ENCODE measurements at places on chromosomes 1 and 21.
A peak's percentile ranks its signal among the peaks of the same experiment; 100 is the strongest.

DNA sequence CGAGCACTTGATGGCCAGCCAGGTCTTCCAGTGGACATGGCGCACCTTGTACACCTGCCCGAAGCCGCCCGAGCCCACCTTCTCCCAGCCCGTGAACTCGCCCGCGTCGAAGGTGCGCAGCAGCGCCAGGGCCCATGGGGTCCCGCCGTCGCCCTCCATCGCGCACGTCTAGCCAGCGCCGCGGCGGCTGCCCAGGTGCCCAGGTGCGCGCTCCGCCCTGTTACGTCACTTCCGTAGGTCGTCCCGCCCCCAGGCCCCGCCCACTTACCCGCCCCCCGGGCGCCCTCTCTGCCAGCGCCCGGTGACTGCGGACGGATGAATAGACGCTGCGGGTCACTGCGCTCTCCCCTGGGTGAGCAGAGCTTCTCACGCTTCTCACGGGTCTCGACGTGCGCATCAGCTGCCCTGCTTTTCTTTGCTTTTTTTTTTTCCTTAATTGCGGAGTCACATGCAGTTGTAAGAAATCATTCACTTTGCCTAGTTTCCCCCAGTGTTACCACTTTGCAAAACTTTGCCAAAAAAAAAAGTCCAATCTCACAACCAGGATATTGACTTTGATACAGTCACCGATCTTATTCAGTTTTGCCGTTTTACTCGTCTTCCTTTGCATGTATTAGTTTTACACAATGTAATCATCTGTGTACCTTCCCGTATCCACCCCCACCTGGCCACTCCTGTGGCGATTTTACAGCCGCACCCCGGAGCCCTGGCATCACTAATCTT is at the start of gene RIPK4:
RIPK4 (minus strand) TSS at position 170 of the 723 bp plus-strand sequence; CDS start at position 159, 11 bp downstream.
- peak; percentile 94 for DNase-seq

GRCh38 chr1:204446413-204447111 is 34.9 kb upstream of the PPP1R15B start:
- DNase-seq = peak; percentile 81

DNA sequence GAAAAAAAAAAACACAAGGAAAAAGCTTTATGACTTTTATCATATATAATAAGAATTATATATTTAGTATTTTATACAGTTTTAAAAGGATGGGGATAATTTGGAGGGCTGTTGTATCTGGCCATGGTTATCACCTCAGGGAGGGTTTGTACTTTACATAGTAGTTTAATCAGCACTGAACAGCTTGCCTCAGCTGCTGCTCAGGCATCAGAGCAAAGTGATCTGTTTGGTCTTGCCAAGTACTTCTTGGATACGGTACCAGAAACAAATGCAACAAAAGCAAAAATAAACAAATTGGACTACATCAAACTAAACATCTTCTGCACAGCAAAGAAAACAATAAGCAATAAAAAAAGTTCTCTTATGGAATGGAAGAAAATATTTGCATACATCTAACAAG is 2.6 kb upstream of the SPTA1 start:
- no peak for DNase-seq

GRCh38 chr21:46082963-46083790 is 14.7 kb upstream of the COL6A2 start:
- no peak for DNase-seq

DNA sequence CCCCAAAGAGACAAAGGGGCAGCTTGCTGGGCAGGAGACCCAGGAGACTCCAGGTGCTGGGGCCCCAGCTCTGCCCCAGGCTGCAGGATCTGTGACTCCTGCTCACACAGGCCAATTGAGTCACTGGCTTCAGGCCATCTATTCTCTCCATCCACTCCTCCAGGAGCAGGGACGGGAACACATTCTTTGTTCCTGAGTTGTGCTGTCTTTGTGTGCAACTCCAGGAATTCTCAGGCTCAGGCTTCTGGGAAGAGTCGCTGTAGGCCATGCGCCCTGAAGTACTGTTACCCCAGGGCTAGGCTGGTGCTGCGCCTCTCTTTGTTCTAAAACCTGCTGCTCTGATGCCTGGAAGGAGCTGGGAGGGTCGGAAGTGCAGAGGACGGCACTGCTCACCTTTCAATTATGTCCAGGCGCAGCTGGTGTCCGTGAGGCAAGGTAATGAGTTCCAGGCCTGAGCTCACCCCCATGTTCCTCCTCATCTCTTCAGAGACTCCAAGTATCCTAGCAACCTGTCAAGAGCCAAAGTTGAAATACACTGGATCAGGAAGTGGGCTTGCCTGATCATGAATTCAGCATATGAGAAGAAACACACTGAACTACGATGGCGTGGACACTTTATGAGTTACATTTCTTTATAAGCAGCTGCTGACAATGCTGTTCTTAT is 105.9 kb downstream of the BCAR3 start:
- DNase-seq = no peak

DNA sequence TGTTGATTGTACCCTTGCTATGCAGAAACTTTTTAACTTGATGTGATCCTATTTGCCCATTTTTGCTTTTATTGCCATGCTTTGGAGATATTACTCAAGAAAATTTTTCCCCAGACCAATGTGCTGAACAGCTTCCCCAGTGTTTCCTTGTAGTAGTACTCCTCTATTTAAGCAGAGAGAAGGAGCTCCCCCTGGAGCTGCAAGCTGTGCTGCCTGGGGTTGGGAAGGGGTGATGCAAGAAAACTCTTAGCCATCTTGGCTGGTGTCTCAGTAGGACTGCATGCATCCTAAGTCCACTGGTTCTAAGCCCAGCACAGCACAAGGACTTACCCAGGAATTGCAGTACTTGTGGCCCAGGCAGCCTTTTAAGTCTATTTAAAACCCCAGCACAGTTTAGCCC is 121.6 kb downstream of the NTMT2 start:
- no peak for DNase-seq

DNA sequence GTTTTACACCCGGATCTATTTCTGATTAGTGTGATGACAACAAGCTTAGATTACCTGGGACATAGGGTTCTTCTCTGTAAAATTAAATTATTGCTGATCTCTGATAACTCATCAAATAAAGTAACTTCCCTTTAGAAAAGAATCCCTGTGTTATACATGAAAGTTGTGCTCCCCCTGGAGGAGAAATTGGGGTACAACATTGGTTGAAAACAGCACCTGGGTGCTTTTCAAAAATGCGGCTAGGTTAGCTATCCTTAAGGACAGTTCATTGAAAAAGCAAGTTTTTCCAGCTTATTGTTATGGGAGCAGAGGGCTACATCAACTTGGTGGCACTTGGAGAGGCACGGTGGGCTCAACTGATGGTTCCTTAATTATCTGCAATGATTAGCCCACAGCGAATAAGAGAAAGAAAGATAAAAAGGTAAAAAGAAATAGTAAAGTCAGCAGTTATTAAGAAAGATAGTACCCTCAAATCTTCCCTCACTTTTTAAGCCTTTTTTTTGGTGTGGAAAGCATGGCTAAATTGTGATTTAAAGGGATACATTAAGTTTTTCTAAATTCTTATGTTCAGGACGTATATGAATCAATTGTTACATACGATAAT is 97.8 kb downstream of the FMN2 start:
- no peak for DNase-seq

DNA sequence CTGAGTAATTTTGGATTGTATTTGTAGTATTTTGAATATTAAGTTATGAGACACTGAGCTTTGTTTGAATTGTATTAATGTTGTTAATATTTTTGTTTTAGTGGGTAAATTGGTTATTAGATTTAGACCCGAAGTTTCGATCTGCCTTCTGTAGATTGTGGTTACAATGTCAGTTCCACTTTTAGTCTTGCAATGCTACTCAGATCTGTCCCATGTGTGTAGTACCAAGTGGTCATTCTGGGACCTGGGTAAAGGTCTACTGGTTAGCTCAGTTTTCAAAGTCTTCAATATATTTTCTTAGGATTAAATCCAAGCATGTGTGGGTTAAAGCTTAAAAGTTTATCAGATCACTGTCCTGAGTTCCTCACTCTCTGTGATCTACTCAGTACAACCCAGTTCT is 346.5 kb upstream of the PROX1 start:
- DNase-seq = no peak

DNA sequence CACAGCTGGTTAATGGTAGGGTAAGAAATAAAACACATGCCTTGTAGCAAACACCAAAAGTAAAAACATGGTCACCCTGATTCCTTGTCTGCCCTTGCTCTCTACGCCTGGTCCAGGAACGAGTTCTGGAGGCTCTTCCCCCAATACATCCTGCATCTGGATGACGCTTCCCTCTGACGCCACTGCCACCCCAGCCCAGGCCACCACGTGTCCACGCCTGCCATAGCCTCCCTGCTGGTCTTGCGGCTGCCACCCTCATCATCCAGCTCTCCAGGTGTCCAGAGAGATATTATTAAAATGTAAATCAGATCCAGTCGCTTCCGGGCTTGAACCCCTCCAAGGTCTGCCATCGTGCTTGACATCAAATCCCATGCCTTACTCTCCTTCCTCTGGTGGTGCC is 39.3 kb downstream of the IGSF21 start:
- no peak for DNase-seq

DNA sequence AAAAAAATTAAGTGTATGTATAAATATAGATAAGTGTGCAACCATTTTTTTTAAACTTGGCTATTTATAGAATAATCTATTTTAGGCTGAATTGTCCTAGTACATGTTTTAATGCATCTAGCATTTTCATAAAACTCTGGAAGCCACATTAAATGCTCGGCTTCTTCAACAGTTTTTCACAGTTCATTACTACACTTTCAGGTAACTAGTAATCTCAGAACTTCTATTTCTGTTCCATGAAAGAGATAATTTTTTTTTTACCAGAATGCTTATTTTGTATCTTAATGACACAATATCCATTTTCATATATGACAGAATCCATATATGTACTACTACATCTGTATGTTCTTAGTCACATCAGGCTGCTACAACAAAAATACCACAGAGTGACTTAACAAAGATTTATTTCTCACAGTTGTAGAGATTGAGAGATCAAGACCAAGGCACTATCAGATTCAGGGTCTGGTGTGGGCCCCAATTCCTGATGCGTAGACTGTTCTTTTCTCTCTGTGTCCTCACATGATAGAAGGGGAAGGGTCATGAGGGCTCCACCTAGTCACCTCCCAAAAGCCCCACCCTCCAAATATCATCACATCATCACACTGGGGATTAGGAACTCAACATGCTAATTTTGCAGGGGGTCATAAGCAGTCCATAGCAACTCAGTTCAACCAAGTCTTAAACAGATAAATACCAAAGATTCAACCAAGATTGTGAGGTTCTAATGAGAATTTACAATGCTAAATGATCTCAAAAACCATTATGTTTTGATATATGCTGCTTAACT is 43.1 kb downstream of the ARHGAP29 start:
- DNase-seq = no peak

- DNase-seq = no peak
These were observed 8.6 kb downstream of the RBBP4 start for GRCh38 chr1:32659581-32659980.

GRCh38 chr1:107496002-107496401 is 355.2 kb downstream of the NTNG1 start:
- DNase-seq = no peak

GRCh38 chr1:108141621-108142020 is 58.5 kb downstream of the SLC25A24 start:
- no peak for DNase-seq

- DNase-seq = no peak
These were observed 269.3 kb upstream of the NFIA start for GRCh38 chr1:60813071-60813470.

GRCh38 chr1:165632152-165632469 is 1.1 kb downstream of the MGST3 start:
- DNase-seq = peak; percentile 65

DNA sequence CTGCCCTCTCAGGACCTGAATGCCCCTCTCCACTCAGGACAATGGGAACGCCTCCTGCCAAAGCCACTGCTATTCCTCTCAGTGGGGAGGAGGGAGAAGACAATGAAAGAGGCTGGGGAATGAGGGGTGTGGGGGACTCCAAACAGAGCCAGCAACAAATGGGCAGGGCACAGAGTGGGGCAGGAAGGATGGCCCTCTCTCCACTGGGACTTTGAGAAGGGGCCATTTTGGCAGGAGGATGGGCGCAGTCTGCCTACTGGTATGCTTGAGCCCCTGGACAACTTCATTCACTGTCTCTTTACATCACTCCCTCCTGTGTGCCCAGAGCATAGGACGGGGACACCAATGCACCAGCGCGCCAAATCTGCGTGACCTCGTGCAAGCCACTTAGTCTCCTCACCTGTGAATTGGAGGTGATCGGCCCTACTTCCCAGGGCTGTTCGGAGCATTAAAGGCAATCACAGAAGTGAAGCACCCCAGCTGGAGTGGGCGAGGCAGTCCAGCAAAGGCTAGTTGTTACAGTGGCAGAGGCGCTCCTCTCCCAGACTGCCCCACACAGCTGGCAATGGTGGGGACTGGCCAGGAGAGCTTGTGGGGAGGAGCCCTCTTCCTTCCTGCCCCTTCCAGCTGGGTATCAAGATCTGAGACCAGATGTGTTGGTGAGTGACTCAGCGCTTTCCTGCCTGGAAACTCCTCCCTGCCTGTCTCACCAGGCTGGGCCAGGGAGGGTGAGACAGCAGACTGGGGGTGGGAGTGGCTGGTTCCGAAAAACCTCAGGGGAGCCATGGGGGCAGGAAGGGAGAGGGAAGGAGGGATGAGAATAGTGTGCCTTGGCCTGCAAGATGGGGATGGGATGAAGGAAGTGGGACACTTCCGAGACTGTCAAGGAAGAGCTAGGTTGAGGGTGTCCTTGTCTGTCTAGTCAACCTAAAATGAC is 22.4 kb upstream of the SYNC start:
- DNase-seq = peak; percentile 59

DNA sequence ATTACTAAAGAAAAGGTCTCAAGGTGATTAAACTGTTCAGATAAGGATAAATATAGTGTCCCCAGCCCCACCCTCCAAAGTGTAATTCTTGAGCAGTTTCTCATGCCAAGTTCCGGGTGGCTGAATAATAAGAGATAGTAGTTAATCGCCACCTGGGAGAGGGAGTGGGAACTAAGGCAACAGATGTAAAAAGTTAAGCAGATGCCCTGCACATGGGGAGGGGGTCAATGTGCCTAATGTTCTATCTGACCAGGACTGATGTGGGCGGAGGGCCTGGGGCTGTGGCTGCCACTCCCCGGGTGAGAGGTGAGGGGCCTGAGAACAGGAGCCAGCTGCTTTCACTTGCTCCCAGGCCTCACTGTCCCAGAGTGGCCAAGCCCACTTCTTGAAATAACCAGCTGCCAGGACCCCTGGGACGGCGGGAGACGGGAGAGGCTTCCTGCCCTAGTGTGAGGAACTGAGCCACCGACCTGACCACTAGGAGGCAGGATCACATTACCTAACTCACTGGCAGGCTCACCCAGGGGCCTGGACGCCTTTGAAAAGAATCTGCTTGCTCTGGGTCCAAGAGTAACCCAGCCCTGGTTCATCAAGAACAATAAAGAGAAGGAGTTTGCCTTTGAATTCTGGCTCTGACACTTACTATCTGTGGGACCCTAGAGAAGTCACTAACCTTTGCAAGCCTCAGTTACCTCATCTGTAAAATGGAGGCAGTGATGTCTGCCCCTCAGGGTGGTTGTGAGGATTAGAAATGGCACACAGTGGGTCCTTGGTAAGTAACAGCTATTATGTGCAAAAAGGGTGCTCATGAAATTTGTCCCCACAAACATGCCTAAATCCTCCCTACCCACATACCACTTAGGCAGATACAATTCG is 179.2 kb downstream of the ATG4C start:
- DNase-seq = no peak

- no peak for DNase-seq
These were observed 86.3 kb downstream of the FCRL5 start for GRCh38 chr1:157466011-157466410.

Measured in mucosa of descending colon (tissue), 3 donors.